ENCODE measurements at places on chromosomes 16 and 17.

- DNase-seq, result no peak
Measured at GRCh38 chr17:4540224-4540651, 14.9 kb downstream of the MYBBP1A start.

GRCh38 chr16:84840687-84841627 lies 21.2 kb downstream of the CRISPLD2 start:
- no peak for DNase-seq

GRCh38 chr17:66829883-66830282 lies 5.0 kb upstream of the CACNG5 start:
- DNase-seq, result no peak

DNA sequence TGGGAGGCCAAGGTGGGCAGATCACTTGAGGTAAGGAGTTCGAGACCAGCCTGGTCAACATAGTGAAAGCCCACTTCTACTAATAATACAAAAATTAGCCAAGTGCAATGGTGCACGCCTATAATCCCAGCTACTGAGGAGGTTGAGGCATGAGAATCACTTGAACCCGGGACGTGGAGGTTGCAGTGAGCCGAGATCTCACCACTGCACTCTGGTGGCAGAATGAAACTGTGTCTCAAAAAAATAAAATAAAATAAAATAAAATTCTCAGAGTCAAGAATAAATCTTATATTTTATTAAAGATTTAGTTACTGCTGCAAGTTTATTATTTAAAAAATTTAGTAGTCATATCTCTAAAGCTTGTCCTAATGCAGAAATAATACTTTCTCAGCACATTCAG lies 29.7 kb downstream of the ARL4D start:
- no peak for DNase-seq

- DNase-seq, result no peak
Measured at GRCh38 chr17:48546924-48547807, 2.3 kb upstream of the HOXB2 start.
